ENCODE measurements at places on chromosomes 3 and 15.

GRCh38 chr3:12356175-12356574 lies 67.3 kb downstream of the PPARG start:
- DNase-seq = no peak

- no peak for DNase-seq
Observed at GRCh38 chr3:38823722-38824121, 7.7 kb upstream of the SCN10A start.

DNA sequence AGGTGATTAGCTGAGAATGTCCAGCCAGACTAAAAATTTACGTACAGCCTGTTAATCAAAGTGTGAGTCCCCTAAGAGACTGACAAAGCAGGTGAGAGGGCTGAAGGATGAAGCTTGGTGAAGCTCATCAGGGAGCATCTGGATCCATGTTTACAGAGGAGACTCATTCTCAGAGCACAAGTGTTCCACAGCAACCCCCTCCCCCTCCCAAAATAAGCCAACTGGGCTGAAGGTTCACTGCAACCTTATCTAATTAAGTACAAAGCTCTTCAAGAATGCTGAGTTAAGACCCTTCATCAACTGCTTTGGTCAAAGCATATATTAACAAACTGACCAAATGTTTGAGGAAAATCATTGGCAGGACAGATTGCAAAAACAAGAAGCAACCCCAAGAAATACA lies 262.6 kb upstream of the ZNF385D start:
- peak; percentile 2 for DNase-seq

- peak; percentile 27 for DNase-seq
Observed at GRCh38 chr15:94004697-94005096, 226.7 kb upstream of the MCTP2 start.

GRCh38 chr3:17579289-17580031 lies 163.0 kb downstream of the TBC1D5 start:
- DNase-seq = no peak

- DNase-seq = no peak
Observed at GRCh38 chr3:62781121-62781520, 94.1 kb downstream of the CADPS start.

DNA sequence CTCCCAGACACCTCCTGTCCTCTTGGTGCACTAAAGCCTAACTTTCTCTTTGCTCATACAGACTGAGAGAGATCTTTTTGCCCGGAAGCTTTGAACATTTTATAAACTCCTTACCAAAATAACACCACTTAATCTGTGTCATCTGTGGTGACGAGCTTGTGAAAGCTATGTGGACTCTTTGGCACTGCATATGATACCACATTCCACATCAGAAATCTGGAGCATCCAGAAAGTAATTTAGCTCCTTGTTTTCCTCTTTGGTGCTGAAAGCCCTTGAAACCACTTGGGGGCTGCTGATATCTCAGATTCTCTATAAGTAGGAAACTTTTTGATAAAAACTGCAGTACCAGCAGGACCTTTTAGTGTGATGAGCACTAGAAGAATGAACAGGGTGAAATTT lies 128.3 kb downstream of the ALCAM start:
- DNase-seq = no peak

DNA sequence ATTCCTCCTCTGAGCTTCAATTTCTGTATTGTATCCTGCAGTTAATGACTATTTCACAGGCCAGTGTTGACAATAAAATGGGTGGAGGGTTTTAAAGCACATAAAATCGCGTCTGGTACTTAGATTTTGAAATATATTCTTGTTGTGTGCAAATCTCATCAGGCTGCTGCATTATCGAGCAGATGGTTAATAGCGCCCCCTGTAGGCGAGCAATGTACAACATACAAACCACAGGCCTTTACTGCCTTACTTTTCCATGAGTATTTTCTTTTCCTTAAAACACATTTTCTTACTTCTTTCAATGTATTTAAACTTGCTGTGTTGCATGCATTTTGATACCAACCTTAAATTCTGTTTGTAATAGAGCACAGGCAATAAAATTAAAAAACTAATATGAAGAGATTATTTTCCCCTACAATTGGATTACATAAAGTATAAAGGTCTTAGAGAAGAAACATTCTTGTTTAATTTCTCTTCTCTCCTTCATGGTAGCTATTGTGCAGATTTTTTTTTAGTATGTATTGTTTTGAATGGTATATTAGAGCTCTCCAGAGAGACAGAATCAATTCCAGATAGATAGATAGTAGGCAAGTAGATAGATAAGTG lies 608.4 kb downstream of the CADM2 start:
- peak; percentile 48 for DNase-seq

- DNase-seq = no peak
Observed at GRCh38 chr3:102132370-102132769, 283.1 kb downstream of the NFKBIZ start.

DNA sequence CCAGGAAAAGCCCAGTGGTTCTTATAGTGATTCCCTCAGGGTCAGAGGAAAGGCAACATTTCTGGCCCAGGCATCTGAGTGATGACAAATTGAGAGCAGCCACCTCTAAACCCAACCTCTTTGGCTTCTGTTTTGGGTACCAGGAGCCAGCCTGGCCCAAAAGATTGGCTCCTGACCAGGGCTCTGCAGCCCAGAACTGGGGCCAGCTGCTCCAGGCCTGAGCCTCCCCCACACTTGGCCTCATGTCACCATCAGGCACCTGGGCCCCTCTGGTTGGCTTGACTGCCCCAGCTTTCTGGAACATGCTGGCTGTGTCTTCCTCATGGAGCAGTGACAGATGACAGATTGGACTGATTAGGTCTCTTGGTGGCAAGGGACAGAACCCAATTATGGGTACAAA lies 26.0 kb upstream of the HCN4 start:
- peak; percentile 72 for DNase-seq

DNA sequence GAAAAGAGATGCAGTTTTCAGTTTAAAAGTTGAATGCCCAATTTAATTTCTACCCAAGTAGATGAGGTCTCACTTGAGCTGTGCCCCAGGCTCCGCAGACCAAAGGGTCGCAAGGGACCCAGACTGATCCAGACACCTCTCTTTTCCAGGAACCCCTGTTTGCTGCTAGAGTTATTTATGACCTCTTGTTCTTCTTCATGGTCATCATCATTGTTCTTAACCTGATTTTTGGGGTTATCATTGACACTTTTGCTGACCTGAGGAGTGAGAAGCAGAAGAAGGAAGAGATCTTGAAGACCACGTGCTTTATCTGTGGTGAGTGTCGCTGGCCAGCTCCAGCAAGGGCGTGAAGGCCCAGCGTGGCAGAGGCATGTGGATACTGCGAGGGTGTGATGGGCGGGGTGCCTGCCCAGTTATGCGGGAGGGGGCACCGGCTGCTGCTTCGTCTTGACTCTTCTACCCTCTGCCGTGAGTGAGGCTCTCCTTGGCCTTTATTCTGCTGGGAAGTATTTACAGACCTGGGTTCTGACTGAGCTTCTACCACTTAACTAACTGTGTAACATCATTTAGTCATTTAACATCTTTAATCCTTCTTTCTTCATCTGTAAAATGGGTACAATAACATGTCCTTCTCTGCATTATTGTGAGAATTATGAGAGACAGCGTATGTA lies 164.2 kb upstream of the BHLHE40 start:
- DNase-seq = no peak

All from tongue (tissue), 3 donors.